ENCODE measurements at places on chromosomes 13 and 19.
A peak's percentile ranks its signal among the peaks of the same experiment; 100 is the strongest.

DNA sequence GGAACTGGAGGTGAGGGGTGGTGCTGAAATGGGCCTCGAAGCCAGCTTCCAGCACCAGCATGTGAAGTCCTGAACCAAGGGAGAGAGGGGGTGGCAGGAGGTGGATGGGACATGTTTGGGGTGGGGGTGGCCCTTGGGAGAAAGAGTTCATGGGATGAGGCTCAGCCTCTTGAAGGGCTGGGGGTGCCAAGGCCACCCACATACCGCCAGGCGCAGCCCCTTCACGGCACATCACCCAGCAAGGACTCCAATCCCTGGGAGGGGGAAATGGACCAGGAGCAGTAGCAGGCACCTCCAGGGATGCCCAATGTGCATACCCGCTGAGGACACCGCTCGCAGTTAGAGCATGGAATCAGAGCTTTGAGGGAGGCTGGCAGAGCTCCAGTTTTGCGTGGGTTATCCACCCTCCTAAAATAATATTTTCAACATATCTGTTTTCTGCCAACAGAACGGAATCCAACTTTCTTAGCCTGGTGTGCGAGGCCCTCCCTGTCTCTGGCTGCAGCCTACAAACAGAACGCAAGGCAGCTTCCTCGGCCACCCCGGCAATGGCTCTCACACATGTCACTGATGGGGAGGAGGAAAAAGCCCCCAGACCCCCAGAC, 140.5 kb upstream of the VSTM2B start:
- no peak for DNase-seq

DNA sequence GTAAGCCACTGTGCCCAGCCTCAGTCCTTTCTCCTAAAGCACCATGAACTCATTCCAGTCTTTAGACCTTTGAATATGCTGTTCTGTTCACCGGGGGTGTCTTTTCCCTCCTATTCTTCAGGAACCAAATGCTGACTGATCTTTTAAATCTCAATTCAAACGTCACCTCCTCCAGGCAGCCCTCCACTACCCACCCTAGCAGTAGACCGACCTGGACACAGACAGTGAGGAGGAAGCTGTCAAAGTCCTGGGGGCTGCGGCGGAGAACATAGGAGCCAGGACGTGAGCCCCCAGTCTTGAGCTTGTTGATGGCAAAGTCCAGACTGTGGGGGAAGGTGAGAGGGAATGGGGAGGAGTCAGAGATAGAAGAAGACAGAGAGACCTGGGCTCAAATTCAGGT, 7.8 kb downstream of the JAK3 start:
- DNase-seq = no peak

- DNase-seq = no peak
Observed at GRCh38 chr13:46624821-46625220, 71.9 kb downstream of the LRCH1 start.

DNA sequence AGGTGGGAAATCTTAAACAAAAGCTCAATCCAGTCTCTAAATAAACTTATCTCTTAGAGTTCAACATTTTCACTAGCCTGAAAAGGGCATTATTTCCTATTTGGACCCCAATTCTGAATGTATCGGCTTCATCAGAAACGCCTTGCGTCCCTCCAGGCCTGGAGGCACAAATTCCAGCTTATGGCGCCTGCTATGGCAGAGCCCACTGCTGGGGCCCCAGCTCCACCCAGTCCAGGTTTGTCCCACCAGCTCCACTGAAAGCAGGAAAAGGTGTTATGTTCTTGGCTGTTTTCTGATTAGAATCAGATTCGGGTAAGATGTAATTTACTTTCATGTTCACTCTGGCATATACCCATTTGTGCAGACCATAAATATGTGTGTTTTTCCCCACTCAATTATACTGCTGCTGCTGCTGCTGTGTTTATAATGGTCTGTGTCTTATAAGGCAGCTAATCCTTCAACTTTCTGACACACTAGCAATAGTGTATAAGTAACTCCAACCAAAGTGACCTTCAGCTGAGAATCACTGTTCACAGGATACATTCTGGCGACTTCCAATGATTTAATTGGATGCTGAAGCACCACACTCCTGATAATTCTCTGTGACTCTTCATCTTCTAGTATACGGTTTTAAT, 6.4 kb downstream of the IRS2 start:
- no peak for DNase-seq

DNA sequence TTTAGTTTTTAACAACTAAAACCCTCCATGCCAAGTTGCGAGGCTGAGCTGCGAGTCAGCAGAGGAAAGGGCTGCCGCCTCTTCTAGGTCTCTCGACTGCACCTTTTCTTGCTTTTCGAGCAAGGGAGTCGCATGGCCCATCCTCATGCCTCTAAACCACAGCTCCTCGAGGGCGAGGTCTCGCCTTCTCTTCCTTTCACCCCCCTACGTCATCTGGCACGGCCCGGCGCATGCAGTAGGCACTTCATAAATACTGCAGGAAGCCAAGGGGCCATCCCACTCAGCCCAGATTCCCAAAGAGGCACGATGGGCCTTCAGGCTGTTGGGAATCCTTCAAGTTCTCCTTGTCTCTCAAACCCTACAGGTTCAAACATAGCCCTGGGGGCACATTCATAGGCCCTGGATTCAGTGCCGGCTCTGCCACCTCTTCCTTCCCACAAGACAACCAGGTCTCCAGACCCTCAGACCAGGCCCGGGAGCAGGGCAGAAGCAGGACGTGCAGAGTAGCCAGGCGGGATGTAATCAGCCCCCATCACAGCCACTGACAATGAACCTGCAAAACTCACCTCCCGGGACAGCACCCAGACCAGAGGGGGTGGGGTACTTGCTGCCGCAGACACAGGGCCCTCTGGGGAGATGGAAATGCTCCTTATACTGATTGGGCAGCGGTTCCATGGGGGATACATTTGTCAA, 41.7 kb downstream of the GGACT start:
- DNase-seq = no peak

DNA sequence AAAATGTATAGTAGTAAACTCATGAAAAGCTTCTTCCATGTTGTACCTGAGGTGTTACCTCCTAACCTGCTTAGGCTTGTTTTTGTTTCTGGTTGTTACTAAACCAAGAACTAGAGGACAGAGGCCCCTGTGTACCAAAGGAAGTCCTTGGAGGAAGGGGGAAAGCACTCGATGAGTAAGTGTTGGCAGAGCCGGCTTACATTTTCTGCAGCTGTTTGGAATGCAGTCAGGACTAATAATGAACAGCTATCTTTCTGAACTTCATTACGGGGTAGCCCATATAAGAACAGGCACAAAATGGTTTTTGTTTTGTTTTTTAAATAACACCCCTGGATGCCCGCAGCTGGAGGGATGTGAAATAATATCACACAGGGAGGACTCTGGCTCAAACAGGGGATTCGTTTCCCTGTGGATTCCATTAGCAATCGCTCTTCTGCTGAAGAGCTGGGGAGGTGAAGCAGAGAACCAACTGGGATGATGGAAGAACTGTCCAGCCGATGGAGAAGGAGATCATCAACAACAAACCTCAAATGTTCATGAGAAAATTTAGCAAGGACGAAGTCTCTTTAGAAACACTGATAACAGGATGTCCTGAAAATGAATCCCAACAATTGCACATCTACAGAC, 214.2 kb upstream of the MAB21L1 start:
- DNase-seq = no peak

GRCh38 chr19:4295972-4296771, 6.0 kb downstream of the TMIGD2 start:
- peak; percentile 45 for DNase-seq
